Activated CD8-positive, alpha-beta T cell treated with anti-CD3 and anti-CD28 coated beads for 36 hours (primary cell): ENCODE measurements at places on chromosomes 11 and 22.

DNA sequence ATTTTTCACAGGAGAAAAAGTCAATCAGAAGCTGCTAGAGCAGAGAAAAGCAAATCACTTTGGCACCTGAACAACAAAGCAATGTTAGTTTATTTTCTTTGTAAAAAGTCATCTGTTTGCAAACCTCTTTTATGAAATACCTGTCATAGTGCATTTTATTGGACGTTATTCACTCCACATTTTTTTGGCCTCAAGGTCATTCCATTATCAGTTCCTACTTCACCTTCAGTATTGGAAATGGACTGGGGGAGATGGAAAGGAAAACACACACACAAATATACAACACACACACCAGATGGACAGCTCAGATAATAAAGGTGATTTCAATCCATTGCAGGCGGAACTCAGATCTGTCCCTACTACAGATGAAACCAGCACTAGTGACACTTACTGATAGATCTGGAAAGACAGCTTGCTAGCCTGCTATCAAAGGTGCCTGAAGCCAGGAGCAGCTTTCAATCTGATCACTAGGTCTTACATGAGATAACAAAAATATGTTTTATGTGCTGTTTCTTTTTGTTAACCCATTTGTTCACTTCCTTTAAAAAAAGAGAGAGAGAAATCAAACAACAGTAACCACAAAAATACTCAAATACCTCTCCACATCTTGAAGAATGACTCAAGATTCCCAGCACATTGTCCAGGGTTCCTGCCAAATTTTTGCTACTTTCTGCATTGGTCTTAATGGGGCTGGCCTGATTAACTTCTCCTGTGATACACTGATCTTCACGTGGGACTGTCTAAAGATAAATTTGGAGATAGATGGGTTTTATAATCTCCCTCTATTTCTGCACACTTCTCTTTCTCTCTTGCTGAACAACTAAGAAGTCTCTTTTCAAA is 844.3 kb upstream of the TENM4 start:
- no peak for DNase-seq

DNA sequence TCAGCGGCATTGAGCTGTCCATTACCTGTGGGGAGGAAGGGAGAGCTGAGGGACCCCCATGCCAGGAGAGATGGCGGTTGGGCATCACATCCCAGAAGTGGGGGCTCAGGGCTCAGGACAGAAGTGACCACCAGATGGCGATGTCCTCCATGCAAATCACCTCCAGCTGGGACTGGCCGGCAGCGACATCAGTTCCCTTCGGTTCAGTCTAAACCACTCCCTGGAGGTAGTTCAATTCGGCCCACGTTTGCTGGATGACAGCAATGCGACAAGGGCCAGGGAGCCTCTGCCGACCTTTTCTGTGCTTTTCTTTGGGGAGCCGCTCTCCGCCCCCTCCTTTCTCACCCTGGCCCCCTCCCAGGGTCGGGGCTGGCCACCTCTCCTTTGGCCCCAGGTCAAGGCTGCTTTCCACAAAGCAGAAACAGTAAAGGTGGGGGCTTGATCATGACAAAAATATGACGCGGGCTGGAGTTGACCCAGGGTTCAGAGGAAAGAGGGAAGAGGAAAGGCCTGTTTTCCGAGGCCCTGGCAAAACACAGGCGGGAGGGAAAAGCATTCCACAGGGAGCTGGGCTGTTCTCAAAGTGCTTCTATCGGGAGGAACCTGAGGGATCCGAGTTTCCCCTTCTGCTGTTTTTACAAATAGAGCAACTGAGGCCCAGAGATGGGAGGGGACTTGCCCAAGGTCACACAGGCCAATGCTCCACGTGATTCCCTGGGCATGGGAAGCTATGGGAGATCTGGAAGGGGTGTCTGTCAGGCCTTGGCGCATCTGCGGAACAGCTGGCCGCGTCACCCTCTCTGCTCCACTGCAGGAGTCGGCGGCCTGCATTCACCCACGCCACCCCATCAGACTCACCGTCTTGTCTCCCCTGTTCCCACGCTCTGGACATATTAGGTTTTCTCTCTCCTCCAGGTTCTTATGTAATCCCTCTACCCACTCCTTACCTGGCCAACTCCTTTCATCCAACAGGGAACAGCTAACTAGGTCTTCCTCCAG is 54.7 kb downstream of the FBXO7 start:
- DNase-seq, result peak; percentile 86

DNA sequence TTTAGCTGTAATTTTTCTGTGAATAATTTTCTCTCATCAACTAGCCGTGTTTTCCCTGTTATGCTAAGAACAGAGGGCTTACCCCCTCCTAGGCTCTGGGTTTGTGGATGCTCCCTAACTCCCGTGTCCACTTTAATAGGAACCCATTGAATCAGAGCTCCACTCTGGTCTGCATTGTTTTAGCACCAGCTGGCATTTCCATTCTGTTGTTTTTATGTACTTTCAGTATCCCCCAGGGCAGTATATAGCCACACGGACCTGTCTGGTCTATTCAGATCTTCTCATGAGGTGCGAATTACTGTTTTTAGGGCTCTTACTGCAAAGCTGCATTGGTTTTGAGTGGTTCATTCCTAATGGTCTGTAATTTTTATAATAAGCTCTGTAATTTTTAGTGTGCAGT is 16.0 kb downstream of the POLD3 start:
- DNase-seq, result no peak

DNA sequence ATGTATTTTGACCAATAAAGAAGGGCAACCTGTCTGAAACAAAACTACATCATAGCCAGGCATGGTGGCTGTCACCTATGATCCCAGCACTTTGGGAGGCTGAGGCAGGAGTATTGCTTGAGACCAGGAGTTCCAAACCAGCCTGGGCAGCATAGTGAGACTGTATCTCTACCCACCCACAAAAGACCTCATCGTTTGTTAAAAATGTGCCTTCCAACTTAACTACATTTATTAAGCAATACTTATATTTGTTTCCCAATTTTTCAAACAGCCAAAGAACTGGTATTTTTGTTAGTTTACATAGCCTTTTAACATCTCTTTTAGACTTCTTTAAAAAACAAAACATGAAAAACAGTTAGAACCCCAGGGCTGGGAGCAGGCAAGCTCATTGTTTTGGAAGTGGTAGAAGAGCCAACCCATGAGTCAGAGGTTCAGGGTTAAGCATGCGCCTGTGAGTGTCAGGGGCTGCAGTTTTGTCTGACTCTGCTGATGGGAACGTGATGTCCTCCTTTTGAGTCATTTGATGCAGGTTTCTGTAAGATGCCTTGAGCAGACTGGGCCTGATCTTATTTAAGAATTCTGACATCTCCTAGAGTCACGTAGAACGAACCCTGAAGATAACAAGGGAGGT is 53.9 kb upstream of the CRTAM start:
- DNase-seq, result no peak

DNA sequence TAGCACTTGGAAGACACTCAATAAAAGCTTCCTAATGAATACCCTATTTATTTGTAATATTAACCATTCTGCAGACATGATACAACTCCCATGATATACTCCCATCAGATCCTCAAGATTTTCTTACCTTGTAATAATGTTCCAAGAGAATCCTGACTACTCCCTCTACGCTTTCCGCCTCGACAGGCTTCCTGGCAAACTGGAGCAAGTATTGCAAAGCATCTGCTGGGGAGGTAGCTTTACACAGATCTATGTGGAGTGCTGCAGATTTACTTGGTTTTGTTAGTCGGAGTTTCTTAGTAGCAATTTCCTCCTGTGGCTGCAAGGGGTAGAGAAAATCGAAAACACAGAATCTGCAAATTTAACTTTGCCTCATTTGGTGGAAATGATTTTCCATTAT is 3.5 kb downstream of the INTS4 start:
- no peak for DNase-seq

DNA sequence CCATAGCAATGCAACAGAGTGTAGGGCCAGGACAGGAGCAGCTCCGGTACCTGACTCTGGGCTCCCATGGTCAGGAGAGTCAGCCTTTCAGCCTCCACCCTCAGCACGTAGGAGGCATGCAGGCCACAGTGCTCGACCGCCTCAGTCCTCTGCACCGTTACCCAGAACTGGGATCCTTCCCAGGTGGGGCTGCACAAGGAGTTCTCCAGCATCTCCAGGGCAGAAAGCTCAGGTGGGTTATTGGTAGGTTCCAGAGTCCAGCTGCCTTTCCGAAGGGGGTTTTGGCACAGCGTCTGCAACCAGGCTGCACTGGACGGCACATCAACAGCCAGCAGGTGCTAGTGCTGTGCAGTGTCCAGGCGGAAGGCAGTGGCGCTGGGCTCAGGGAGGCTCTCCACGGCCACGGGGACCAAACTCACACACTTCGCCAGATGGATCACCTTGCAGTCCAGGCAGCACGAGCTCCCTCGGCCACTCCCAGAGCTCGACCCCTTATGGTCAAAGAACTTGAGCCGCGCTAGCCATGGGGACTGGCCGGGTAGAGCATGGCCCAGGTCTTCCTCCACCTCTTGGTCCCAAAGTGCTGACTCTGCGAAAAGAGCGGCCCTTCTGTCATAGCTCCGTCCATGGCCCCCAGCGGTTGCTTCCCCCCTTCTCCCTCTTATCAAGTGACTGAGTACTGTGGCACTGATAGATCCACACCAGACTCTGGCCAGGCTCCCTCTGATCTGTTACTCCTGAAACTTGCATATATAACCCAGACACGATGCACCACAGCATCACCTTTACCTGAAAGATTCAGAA is 6.9 kb upstream of the PHOX2A start:
- no peak for DNase-seq

- no peak for DNase-seq
These were observed 32.5 kb downstream of the GNAZ start for GRCh38 chr22:23102776-23103175.

DNA sequence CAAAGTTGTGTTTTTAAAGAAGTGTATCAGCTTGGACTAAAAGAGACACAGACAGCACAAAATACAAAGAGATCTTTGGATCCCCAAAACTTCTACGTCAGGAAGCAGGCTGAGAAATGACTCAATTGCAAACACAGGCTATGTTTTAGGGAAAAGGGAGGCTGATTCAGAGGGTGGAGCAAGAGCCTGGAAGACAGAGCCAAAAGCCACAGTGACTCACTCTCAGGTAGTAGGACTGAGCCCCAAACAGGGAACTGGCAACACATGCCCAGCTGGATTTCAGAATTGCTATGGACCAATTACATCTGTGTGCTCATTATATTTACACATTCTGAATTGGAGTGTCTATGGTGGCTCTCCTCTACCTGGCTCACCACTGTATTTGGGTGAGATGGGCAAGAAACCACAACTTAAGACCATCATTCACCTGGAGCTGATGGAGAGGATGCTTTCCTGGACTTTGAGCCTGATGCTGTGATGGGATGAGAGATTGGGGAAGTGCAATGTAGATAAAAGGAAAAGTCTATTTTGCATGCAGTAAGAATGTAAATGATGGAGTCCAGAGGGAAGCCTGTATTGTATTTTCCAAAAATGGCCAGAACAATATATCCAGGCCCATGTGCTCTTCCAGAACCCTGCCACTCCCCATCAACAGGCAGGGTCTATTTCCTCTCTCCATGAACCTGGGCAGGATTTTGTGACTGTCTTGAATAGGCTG is 20.8 kb upstream of the LINC01488 start:
- no peak for DNase-seq
